Activated T-cell treated with anti-CD3 and anti-CD28 coated beads for 1 hour (primary cell): ENCODE measurements at places on chromosomes 11 and 22.

GRCh38 chr11:27416568-27417176 lies 53.7 kb upstream of the CCDC34 start:
- DNase-seq, result no peak

- no peak for DNase-seq
These were observed 12.4 kb downstream of the DGCR8 start for GRCh38 chr22:20092477-20092854.

GRCh38 chr11:67506426-67507051 lies 1.4 kb upstream of the PITPNM1 start:
- no peak for DNase-seq

- no peak for DNase-seq
These were observed at the start of gene NOX4 for GRCh38 chr11:89490981-89491690. Gene NOX4, minus strand, starts transcription at chr11:89491375. Its CDS starts 129 bp downstream, at chr11:89491246.

GRCh38 chr22:27835446-27835845 lies 33.9 kb upstream of the MN1 start:
- no peak for DNase-seq

DNA sequence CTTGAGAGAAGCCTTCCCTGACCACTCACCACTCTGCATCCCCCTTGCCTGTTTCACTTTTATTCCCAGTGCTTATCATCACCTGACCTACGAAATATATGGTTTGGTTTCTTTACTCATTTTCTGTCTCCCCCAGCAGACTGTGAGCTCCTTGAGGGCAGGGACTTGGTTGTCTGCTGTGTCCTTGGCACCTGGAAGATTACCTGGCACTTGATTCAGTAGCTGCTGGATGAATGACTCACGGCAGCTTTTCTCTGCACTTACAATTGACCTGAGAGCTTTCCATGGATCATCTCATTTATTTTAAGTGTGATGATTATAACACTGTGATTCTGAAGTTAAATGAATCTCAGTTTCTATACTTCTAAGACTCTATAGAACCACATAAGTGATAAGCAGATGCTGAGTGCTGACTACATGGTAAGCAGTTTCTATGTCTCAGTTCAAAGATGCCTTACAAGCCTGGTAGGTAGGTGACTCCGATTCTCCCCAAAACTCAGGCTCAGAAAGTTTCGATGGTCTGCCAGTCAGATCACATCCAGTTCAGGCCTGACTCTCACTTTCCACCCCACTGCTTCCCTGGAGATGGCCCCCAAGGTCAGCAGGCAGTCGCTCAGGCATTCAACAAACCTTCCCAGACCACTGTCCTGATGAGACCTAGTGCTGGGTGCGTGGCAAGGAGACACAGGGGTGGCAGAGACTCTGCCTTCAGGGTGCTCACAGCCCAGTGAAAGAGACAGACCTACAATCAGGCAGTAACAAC lies 11.6 kb downstream of the IL2RB start:
- no peak for DNase-seq

- DNase-seq, result no peak
These were observed 83.8 kb upstream of the SOX6 start for GRCh38 chr11:16440136-16440535.

GRCh38 chr11:111098091-111098490 lies 147.4 kb upstream of the POU2AF2 start:
- no peak for DNase-seq

GRCh38 chr11:62459080-62459479 lies 40.2 kb downstream of the SCGB1A1 start:
- DNase-seq, result no peak

DNA sequence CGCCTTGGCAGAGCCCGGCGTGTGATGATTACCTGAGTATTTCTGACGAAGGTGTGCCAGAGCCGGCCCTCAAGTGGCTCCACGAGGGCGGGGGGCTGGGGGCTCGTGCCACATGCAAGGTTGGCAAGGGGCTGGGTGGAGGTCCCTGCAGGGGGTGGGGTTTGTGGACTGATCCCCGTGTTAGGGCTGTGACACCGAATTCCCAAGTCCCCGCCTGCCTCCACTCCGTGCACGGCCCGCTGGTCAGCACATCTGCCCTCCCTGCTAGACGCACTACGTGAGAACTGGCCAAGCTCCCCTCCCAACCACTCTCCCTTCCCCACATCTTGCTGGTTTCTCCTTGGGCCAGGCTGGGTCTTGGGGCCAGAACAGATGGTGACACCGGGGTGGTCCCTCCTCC lies 34.2 kb downstream of the GRAMD4 start:
- no peak for DNase-seq

- DNase-seq, result no peak
These were observed 33.8 kb upstream of the SPON1 start for GRCh38 chr11:13928566-13929251.

GRCh38 chr11:128471138-128471661 lies 116.2 kb downstream of the ETS1 start:
- DNase-seq, result no peak

DNA sequence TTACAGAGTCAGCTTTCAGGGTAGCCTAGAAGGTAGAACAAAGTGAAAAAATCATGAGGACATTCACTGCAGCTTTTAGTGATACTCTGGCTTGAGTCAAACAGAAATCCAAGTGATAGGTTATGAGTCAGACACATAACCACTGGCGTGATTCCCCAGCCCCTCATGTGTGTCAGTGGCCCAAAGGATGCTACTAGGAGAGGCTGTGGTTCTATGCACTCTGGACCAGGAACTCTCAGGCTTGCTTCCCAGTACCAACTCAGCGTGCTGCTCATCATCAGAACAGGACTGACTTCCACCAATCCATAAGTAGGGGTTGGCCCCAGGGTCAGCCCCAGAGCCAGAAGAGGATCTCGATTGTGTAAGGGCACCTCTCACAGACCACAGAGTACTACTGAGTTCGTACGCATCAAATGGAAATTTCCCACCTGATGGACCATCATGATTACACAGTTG lies 116.8 kb downstream of the MED15 start:
- no peak for DNase-seq

DNA sequence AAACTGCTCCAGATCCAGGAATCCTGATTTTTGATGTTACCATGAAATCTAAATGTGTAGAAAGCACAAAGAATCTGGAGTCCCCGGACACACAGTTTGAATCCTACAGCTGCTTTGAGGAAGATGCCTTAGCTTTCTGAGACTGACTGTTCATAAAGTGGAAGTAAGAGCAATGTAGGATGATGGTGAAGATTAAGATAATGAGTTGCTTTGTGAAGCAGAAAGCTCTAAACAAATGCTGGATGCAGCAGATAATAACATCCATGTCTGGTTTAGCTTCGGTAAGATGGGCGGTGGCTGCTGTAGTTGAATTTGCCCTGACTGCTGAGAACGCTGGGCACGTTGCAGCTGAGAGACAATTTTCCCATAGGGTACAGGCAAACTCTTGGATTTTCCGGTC lies 20.1 kb downstream of the OVOL1 start:
- no peak for DNase-seq

DNA sequence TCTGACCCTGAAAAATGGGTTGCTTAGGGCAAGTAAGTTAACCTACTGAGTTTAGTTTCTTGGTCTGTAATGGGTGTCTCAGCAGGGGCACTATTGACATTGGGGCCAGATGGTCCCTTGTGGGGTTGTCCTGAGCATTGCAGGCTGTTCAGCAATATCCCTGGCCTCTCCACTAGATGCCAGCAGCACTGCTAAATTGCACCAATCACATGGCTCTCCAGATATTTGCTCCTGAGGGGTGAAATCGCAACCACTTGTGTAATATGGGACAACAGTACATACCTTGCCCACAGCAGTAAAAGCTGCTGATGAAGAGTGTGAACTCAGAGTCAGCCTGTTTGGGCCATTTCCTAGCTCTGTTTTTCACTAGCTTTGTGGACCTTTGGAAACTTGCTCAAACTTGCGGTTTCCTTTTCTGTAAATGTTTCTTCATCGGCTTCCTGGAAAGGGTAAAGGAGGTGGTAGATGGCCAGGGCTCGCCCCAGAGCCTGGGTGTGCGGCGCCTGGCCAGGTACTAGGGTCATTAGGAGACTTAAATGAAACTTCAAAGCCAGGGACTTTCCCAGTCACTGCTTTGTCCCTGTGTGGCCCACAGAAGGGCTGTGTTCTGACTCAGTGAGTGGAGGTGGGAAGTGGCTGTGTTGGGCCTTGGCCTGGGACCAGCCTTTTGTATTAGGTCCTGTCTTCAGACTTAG lies 13.0 kb downstream of the NCF4 start:
- no peak for DNase-seq

DNA sequence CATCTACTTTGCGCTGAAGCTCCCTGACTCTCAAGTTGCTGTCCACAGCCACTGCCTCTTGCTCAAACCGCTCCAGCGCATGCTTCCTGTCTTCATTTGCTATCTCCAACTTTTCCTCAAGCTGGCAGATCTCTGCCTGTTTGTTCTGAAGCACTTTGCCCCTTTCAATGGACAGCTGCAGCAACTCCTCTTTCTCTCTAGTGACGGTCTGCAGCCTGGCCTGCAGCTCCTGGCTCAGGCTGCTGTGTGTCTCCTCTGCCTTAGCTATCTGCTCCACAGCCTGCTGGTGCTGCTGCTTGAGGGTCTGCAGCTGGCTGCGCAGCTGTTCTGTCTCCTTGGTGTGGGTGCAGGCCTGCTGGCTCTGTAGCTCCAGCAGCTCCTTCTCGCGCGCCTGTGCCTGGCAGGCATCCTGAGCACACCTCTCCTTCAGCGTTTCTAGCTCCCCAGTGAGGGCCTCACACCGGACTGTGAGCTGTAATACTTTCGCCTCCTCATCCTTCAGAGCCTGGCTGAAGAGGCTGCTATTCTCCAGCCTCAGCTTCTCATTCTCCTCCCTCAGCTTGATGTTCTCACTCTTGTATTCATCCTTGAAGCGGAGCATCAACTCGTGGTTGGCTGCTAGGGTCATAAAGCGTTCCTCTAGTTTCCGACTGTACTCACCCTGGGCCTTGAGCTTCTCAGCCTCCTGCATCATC lies 723 bp downstream of the CCDC89 start:
- no peak for DNase-seq

- DNase-seq, result no peak
These were observed 128.0 kb downstream of the RBFOX2 start for GRCh38 chr22:35900483-35901168.

- no peak for DNase-seq
These were observed 93.4 kb downstream of the ISX start for GRCh38 chr22:35159343-35159742.

DNA sequence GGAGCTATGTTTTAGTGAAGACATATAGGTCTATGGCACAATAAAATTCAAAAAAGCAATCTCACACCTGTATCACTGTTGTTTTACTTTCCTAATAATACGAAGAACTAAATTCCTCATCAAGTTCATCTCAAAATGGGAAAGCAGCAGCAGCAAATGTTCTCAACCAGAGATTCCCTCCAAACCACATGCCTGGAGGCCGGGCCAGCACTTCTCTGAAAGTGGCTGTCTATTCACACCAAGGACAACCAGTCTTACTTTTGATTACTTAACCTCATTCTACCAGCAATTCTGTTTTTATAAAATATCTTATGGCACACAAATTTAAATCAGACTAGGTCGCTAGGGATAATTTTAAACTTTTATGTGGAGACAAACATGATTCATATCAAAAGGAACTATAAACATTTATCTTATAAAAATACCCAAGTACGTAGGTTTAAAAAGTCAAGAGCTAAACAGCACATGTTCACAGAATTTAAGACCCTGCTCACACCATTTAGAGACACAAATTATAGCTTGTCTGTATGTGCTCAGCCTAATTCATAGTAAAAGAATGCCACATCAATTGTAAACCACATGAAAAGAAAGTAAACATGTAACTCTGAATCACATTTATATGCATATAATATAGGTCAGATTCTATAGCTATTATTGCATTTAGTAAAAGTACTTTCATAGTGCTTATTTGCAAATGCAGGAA lies 46.1 kb downstream of the RRAS2 start:
- no peak for DNase-seq

- DNase-seq, result no peak
These were observed 53.2 kb upstream of the CDON start for GRCh38 chr11:126115816-126116331.

DNA sequence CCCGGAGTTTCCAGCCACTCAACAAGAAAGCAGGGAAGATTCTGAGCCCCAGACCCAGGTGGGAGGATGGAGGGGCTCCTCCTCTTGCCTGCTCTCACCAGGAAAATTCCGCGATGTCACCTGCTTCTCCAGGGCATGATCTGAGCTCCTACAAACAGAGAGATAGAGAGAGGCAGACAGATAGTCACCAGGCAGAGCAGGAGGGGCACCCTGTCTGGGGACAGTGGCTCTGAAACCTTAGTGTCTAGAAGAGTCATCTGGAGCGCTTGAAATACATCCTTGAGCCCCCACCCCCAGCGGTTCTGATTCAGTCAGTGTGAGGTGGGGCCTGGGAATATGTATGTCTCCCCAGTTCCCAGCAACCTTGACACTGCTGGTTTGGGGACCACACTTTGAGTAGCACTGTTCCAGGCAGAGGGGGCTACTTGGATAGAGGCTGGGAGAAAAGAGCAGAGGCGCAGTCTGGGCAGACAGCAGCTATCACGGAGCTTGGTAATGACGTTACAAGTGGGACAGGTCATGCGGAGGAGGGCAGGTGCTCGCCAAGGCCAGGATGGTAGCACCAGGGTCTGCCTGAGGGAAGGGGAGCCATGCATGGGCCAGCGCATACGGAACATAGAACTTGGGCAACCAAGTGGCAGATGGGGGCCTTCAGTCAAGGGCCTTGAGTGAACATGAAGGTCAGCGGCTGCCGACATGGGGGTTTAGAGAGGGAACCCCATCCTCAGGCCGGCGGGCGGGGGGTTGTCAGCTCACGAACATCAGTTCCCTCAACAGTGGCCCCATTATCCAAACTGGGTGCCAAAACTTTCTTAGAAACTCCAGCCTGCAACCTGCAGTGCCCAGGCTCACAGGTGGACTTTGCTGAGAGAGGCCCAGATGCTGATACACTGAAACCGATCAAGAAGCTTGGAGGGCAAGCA lies 60.9 kb upstream of the MYEOV start:
- DNase-seq, result no peak

GRCh38 chr11:94183251-94183885 lies 54.7 kb downstream of the PANX1 start:
- no peak for DNase-seq

GRCh38 chr22:20080445-20080775 lies 369 bp downstream of the DGCR8 start:
- DNase-seq, result peak; percentile 66

DNA sequence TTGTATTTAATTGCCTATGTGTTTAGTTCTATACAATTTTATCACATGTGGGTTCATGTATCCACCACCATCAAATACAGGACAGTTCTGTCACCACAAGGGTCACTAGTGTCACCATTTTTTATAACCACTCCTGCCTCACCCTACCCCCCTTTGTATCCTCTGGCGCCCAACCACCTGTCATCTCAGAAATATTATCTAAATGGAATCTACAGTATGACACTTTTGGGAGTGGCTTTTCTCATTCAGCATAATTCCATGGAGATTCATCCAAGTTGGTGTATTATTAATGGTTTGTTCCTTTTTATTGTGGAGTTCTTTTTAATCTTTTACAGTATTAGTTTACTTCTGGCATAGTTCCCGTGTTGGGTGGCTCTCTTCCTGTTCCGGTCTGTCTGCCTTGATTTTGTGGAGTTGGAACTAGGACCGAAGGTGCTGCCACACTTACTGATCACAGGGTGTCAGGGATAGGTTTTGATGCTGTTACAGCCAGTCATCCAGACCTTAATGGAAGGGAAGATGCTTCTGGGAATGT lies 58.5 kb downstream of the TNRC6B start:
- DNase-seq, result no peak
